ENCODE measurements at places on chromosomes 11 and 22.

DNA sequence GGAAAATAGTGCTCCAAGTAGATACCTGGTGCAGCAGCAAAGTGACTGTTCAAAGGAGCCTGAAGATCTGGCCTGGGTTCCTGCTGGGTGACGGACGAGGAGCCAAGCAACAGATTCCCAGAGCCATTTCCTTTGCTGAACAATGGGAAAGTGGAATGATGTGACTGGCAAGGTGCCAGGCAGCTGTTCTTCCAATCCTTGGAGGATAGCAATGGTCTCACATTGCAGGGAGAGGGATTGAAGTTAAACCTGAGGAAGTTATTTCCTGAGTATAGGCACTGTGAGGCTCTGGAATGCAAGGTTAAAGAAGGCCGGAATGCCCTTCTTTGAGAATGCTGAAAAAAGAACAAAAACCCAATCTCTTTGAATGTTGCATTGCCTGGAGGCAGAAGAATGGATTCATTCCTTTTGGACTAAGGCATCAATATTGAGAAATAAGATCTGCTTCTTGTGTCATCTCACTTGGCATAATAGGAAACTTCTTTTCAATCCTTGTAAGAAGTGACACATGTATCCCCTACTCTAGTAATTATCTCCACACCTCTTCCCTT, 223.8 kb downstream of the BLID start:
- DNase-seq, result no peak

- DNase-seq, result no peak
Measured at GRCh38 chr22:21032037-21032867, at the start of gene SLC7A4. Gene SLC7A4 (minus strand): TSS chr22:21032561. CDS start chr22:21031812, 749 bp downstream.

DNA sequence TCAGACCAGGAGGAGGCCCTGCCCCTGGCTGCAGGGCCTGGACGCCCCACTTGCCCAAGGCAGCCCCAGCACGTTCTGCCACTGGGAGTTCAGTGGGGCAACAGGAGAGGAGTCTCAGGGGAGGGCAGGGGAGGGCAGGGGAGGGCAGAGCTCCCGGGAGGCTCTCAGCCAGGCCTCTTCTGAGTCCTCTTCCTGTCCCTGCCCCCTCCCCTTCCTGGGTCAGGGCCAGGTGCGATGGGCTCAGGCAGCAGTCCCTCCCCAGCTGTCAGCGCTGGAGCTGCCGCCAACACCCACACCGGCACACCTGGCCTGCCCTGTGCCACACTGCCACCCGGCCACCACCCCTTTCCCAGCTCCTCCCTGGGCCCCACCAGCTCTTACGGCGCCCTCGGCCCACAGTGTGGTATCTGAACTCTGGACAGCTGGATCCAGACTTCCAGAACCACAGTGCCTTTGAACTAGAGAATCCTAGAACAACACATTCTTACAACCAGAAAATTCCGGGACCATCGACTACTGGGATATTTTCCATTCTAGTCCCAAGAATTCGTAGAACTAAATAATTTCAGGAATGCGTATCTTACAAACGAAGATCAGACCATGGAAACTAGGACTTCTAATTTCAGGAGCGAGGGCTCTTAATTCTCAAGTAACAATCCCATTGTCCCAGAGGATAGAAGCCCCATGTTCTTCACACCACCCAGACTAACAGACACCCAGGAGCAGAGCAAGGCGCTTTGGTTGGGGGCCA, 21.8 kb downstream of the RPL3 start:
- DNase-seq, result no peak

GRCh38 chr22:19559324-19559811, 35.2 kb upstream of the CLDN5 start:
- DNase-seq, result no peak

DNA sequence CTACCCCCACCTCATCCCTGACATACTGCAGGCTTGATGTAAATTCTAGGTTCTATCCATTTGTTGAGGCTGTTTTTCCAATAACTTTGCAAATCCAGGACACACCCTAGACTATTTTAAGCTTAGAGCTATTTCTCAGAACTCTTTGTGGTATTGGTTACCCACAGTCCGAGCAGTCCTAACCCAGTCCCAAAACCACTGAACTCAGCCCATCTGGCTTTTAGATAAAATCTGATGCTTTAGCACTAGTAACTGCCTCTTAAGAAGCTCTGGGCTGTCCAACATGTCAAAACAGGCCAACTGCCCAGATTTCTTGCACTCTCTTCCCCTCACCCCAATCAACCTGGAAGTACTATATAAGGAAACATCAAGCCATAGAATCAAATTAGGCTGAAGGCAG, 344.4 kb upstream of the CADM1 start:
- DNase-seq, result no peak

DNA sequence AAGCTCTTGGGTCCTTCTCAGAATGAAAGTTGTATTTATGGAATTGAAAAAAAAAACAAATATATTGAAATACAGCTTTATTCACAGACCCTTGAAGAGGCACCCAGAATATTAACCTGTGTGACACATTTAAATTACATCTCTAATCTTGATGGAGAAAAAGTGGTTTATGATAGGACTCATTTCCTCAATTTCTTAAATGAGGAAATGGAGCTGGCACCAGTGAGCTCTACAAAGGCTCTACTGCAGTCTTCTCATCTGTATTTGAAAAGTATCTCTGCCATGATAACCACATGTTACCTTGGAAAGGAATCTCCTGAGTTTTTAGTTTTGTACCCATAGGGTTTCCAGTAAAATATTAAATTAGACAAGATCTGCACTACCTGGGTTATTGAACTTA, 186.5 kb downstream of the HIPK3 start:
- no peak for DNase-seq

DNA sequence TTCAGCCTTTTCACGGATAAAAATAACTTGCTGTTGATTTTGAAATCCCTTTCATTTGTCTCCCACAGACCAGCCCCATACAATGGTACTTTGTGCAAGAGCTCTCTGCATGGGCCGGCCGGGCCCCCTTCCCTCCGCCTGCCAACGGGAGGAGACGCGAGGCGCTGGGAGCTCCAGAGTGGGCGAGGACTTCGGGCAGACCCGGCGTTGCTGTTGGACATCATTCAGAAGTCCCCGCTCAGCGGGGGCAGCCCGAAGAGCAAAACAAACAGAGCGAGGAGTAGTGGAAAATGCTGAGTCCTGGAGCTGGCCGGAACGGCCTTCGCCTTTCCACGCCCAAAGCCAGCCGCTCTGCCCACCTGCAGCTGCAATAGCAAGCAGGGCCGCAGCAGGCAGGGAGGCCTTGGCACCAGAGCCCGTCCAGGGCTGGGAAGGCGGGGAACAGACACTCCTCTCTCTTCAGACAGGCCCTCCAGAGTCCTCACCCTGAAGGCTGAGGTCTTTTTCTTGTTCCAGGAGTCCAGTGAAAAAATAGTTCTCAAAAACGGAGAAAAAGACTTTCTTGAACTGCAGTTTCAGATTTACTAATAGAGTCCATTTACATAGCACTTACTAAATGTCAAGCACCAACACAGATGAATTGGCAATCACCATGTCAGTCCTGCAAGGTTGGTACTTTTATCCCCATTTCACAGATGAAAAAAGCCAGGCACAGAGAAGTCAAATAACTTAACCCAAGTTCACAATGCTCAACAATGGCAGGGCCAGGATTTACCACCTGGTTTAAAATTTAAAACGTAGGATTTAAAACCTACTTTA, 135.5 kb downstream of the ETS1 start:
- DNase-seq, result no peak

DNA sequence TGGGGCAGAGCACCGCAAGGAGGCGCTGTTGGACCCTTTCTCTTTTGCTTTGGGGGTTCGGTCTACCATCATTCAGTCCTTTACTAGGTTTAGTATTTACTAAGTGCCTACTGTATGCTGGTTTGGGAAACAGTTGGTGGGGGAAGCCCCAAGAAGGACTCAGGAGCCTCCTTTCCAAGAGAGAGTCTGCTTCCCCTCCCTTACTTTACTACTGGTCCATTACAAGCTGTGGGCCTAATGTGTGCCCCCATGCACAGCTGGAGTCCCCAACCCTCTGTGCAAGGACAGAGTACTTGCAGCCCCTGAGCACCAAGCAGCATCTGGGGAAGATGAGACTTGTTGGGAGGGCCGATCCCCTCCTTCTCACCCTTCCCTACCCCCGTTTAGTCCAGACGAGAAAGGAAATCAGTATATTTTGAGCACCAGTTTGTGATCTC, 876 bp upstream of the UBE2L6 start:
- DNase-seq, result peak; percentile 85

- DNase-seq, result no peak
Measured at GRCh38 chr11:1121813-1122663, 35.7 kb upstream of the MUC5AC start.

GRCh38 chr22:22507743-22508273, 734 bp downstream of the ZNF280B start:
- DNase-seq, result no peak

- no peak for DNase-seq
Measured at GRCh38 chr11:133555034-133555433, 22.7 kb upstream of the OPCML start.

DNA sequence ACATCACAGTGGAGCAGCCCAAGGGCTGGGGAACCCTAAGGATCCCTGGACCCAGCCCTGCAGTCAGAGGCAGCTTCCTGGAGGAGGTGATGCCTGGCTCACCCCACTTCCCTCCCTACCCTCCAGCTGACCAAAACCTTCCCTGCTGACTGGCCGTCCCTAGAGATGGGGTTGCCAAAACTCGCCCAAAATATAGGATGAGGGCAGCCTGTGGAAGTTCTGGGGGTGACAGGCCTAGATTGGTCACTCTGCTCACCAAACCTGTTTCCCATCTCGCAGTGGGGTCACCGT, 35.0 kb upstream of the PPARA start:
- DNase-seq, result no peak

DNA sequence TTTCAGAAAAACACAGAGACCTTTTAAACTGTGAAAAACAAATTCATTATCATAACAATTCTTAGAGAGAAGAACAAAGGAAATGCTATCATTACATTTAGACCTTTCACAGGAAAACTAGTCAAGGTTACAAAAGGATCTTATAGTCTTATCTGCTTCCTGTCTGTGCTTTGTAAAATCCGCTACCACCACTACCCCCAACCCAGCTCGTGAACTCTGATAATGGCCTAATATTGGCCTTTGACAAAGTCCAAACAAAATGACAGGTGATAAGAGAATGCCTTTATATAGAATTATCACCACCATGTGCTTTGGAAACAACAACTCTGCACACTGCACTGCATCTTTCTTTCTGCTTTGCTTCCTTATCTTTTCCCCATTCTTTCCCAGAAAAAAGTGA, 272.5 kb downstream of the SBF2 start:
- DNase-seq, result no peak

- no peak for DNase-seq
Measured at GRCh38 chr11:94866936-94867795, 99.0 kb downstream of the AMOTL1 start.

DNA sequence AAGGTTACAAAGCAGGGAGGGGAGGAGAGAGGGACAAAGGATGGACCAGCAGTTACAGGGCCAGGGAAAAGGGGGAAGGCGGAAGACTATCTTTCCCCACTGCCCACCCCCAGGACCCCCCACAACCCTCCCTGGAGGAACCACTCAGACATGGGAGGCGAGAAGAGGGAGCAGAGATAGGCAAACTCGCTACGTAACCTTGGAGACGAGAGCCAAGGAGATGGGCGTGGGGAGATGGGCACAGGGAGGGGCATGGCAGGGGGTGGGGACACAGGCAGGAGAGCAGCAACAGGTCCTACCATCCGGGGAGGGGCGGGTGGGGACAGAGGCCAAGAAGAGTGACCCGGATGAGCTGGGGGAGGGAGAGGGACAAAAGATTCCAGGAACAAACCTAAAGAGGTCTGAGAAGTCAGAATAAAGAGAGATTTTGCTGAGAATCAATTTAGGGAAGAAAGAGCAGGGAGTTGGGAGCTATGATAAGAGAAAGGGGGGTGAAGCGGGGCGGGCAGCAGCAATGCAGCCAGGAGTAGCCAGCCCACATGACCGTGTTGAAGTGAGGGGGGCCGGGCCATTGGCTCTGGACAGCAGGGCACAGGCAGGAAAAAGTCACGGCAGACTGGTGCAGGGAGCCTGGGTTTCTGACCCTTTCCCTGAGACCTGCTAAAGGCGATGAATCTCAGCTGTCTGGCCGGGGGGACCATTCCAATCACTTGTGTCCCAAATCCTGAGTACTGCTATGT, 128.4 kb downstream of the BUD13 start:
- DNase-seq, result no peak

DNA sequence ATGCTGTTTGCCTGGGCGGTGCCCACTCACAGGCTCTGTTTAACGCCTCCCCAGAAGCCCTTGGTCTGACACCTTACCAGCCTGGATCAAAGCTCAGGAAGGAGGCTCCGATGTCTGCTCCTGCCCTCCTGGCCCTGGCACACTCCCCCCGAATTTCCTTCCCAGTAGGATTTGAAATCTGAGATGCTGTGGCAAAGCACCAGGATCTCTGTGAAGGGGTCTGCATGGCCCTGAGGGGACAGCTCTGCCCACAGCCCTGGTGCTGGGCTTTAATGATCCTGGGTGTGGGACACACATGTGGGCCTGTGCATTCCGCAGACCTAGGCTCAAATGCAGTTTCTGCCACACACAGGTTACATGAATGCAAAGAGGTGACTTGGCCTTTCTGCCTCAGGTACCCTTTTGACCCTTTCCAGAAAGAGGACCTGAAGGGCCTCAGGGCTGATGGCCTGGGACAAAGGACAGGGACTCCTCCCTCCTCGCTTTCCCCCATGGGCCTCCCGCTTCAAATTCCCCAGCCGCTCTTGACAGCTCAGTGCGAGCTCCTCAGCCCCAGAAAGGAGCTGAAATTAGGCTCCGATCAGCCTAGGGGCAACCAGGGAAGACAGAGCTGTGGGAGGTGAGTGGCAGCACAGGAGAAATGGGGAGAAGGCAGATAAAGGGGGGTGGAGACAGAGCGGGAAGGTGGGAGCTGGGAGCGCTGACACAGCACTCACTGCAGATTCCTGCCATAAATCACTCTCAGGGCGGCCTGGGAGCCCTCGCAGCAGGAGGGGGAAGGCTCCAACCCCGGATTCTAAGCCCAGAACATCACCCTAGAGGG, 41.3 kb downstream of the TRIM29 start:
- DNase-seq, result no peak

DNA sequence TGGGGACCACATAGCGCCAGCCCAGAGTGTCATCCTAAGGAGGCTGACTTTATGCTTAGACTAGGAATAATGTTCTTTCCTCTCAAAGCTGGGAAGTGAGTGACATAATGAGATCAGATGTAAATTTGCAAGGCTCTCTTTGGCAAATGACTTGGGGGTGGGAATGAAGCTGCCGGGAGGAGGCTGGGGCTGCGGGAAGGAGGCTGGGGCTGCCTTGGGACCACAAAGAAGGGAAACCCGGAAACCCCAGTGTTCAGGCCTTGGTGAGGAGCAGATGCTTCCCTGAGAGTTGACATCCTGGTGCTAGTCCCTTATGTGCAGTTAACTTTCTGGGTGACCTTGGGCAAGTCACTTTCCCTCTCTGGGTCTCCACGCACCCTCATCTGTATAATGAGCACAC, 182.0 kb downstream of the CHST1 start:
- DNase-seq, result no peak

- no peak for DNase-seq
Measured at GRCh38 chr11:10072142-10072541, 221.9 kb downstream of the SBF2 start.

- no peak for DNase-seq
Measured at GRCh38 chr11:43644621-43645299, 35.8 kb upstream of the HSD17B12 start.

GRCh38 chr11:96763244-96763643, 373.4 kb downstream of the JRKL start:
- no peak for DNase-seq

GRCh38 chr22:22546490-22546889, 12.6 kb downstream of the PRAME start:
- DNase-seq, result no peak

Measured in stimulated activated CD8-positive, alpha-beta memory T cell treated with anti-CD3 and anti-CD28 coated beads, Interleukin-12 subunit alpha, Interleukin-12 subunit beta, amount 100 ng/mL, for 1 hour (primary cell).